Skeletal muscle tissue (tissue), 5 donors: ENCODE measurements at places on chromosomes 16 and 17. TPM values are rescaled to one million over a fixed set of nuclear protein-coding genes. Genes with fewer than 3 reads are reported as not detected.

ADAMTS18 gene
- total RNA-seq = 5.2 TPM

HS3ST4 gene
- total RNA-seq = not detected

ANKRD40CL gene
- not detected for total RNA-seq

CHST5 gene
- not detected for total RNA-seq

PRR29 gene
- total RNA-seq = not detected

GPR139 gene
- not detected for total RNA-seq

IL17C gene
- not detected for total RNA-seq

CMTM2 gene
- total RNA-seq = not detected

BRIP1 gene
- 4.2 TPM for total RNA-seq

CCL5 gene
- total RNA-seq = 0.52 TPM

EXOSC6 gene
- total RNA-seq = 16.2 TPM

CORO7 gene
- 14.6 TPM for total RNA-seq

SLC16A13 gene
- total RNA-seq = under 0.01 TPM

GJD3 gene
- 0.52 TPM for total RNA-seq

SPATA22 gene
- total RNA-seq = 2.1 TPM

NOD2 gene
- total RNA-seq = 0.52 TPM

DPEP2 gene
- 1.0 TPM for total RNA-seq

TNRC6C gene
- 12.5 TPM for total RNA-seq

CACNG3 gene
- total RNA-seq = not detected

PITPNC1 gene
- total RNA-seq = 9.4 TPM

MYH1 gene
- total RNA-seq = 12.0 TPM

VAT1L gene
- total RNA-seq = 5.2 TPM

ATF7IP2 gene
- 9.4 TPM for total RNA-seq

PTRH2 gene
- total RNA-seq = 18.3 TPM

FKBP10 gene
- total RNA-seq = 76.2 TPM

CYGB gene
- 8.9 TPM for total RNA-seq

TMIGD1 gene
- not detected for total RNA-seq

ULK2 gene
- 38.6 TPM for total RNA-seq

KRT14 gene
- 1.0 TPM for total RNA-seq

CDH11 gene
- 80.9 TPM for total RNA-seq

ALOX15B gene
- 0.52 TPM for total RNA-seq

HAP1 gene
- not detected for total RNA-seq

LDAF1 gene
- 90.8 TPM for total RNA-seq

TBC1D3E gene
- total RNA-seq = not detected

ABCC12 gene
- not detected for total RNA-seq

PARD6A gene
- 0.52 TPM for total RNA-seq

HSF5 gene
- total RNA-seq = under 0.01 TPM
